ENCODE measurements at places on chromosomes 4 and X.

- no peak for DNase-seq
These were observed 53.5 kb downstream of the ZNF721 start for GRCh38 chr4:445410-445809.

- DNase-seq = no peak
These were observed 41.7 kb downstream of the ATP11C start for GRCh38 chrX:139890991-139891700.

- DNase-seq = no peak
These were observed 29.1 kb downstream of the FGFRL1 start for GRCh38 chr4:1040344-1041146.

- DNase-seq = no peak
These were observed 47.5 kb downstream of the CCNI start for GRCh38 chr4:77028246-77028645.

GRCh38 chr4:136319789-136320464 lies 1212.4 kb downstream of the PCDH18 start:
- no peak for DNase-seq

DNA sequence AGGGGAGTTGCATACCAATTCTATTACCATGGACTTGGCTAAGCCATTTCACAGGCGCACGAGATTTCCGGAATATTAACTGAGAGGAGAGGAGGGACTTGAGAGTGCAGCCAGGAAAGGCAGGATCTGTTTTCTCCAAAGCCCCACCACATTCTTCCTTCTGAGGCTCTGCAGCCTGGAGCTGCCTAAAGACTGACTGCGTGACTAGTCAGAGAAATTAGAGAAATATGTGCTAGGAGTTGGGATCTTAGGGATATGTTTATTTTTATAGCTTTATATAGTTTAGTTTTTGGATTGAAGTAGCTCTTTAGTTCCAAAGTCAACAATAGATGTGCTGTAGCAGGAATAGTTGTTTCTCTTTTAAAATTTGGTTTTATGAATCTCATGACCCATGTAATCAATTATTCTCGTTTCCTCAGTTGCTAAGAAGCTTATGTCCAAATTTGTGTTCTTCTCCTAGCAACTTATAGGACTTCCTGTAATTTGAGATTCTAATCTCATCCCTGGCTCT lies 300.1 kb upstream of the DDX53 start:
- no peak for DNase-seq

- no peak for DNase-seq
These were observed 210.0 kb upstream of the IGFBP7 start for GRCh38 chr4:57320217-57320616.

- no peak for DNase-seq
These were observed 162.9 kb upstream of the FGF13 start for GRCh38 chrX:138874271-138874935.

DNA sequence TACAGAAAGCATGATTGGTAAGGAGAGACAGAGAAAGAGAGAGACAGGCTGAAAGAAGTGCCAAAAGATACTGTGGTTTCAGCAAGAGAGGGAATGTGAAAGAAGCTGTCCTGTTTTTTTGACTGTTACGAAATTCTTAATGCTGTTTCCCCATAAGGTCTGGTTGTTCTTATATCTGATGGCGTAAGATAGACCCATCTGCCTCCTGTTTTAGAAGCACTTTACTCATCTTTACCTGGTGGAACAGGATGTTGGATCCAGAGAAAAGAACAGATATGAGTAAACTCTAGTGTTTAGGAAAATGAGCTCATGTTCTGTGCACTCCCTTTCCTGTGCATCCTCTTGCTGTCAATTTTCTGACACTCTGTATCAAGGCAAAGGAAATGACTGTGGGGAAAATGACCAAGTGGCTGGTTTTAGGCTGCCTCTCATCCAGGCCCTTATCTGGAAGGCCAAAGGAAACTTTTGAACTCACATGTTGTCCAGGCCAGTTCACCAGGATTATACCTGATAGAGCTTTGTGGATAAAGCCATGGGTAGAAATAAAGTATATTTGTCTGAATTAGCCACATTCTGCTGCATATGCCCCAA lies 311.7 kb upstream of the HTR2C start:
- no peak for DNase-seq

- DNase-seq = no peak
These were observed 17.6 kb downstream of the GPR174 start for GRCh38 chrX:79162076-79162475.

DNA sequence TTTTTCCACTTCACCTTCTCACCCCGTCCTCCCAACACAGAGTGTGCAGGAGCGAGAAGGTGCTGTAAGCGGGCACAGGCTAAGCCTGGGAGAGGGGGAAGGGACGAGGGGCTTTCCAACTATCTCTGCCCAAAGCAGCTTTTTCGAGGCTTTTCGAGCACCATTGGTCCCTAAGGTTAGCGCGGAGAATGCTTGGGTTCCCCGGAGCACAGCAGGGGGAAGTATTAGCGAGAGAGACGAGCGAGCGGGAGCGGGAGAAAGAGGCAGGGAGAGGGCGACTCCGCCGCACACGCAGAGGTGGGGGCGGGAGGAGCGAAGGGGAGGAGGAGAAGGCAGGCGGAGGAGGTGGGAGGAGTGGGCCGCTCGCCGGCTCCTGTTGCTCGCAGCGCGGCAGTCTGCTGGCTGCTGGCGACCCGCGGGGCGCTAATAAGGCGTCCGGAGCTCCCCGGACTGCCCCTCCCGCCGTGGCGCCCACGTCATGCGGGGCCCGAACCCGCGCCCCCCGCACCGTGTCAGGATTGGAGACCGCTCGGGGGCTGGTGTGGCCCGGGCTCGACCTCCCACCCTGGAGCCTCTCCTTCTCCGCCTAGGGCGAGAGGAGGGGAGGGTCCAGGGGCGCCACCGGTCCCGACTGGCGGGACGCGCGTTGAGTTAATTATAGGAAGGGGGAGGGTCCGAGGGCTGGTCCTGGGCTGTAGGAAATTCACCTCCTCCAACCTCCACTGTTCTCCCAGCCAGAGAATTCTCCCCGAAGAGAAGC lies at the start of gene ADAMTS3:
TSS of gene ADAMTS3 (minus strand) at position 263 of the 760 bp plus-strand sequence. CDS start 459 bp downstream, outside the sequence.
- no peak for DNase-seq

GRCh38 chr4:987624-988513 lies 1.0 kb downstream of the IDUA start:
- DNase-seq = no peak

DNA sequence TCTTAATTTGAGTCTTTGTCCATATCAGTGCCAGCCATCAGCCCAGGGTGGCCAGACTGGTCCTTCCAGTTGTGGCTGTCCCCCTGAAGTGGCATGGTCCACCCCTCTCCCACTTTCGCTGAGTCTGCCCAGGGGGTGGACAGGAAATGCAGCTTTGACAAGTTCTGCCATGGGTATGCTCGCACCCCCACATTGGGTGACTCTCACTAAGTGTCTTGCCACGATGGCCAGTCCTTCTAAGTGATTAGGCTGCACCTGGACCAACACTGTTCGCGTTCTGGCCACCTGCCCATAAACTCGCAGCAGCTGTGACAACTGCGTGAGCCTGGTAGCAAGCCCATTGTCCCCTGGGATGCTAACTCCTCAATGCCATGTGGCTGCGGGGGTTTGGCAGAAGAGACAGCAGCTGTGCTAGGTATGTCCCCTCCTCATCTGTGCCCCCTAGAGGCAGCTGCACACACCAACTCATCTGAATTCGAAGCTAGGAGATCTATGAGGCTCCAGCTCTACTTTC lies 10.0 kb upstream of the LNX1 start:
- no peak for DNase-seq

GRCh38 chr4:19486400-19486799 lies 765.3 kb upstream of the SLIT2 start:
- DNase-seq = no peak

DNA sequence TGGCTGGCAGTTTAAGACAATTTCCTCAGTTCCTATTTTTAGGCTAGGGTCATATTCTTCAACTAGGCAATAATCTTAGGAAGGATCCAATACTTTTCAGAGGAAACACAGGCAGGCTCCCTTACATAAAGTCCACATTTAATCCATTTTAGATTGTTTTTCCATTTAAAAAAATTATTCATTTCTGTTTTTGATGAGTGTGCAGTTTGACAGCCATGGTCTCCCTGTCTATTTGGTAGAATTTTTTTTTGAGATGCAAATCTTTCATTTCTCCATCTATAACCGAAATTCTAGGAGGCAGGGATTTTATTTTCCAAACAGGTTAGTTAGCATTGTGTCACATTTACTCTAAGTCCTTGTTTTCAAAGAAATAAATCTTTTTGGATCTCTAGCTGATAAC lies 326.8 kb downstream of the PPP4R3C start:
- DNase-seq = no peak

- no peak for DNase-seq
These were observed 219.4 kb downstream of the NKX6-1 start for GRCh38 chr4:84279678-84280077.

Data from CD4-positive, alpha-beta T cell treated with Interleukin-4 for 4 hours (primary cell).